GM23248 (cell line): ENCODE measurements at places on chromosomes 16 and 17. TPM values are rescaled to one million over a fixed set of nuclear protein-coding genes. Genes with fewer than 3 reads are reported as not detected.

DNA sequence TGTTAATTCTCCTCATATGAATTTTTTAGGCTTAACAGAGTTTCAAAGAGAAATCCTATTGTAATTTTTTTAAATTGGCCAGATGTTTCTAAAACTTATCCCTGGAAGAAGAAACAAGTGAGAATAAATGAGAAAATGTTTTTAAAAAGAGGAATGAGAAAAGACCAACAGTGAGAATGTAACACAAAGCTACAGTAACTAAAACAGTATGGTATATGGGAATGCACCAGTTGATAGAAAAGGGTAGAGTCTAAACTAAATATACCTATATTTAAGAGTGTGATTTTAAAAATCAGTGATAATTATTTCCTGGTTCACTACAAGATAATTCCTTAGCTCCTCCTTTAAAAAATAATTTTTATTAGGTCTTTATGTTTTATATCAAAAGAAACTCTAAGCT, 127.9 kb downstream of the CCDC182 start:
- no peak overlapping the region for H3K4me3 ChIP-seq
- no peaks in the 10 kb centered on the region for H3K27me3 ChIP-seq
- H3K27ac ChIP-seq, result no peak overlapping the region

The OR2C1 gene
- 0.27 TPM in 1 of 2 replicates, not detected in the other for polyA plus RNA-seq

GRCh38 chr16:84153660-84154214, 8.6 kb downstream of the DNAAF1 start:
- H3K36me3 ChIP-seq, result no peaks in the 10 kb centered on the region
- no peak overlapping the region for H3K4me3 ChIP-seq
- peaks cover 4% of the 10 kb centered on the region; the same call in 1 of the 2 replicates for H3K27me3 ChIP-seq
- no peaks in the 10 kb centered on the region for H3K4me1 ChIP-seq
- DNase-seq, result peak; percentile 33

GRCh38 chr17:78324391-78325075, 35.3 kb downstream of the SOCS3 start:
- H3K4me3 ChIP-seq, result peak overlapping the region; percentile 40
- H3K36me3 ChIP-seq, result no peaks in the 10 kb centered on the region
- H3K27ac ChIP-seq, result peak overlapping the region; percentile 95
- H3K27me3 ChIP-seq, result no peaks in the 10 kb centered on the region

DNA sequence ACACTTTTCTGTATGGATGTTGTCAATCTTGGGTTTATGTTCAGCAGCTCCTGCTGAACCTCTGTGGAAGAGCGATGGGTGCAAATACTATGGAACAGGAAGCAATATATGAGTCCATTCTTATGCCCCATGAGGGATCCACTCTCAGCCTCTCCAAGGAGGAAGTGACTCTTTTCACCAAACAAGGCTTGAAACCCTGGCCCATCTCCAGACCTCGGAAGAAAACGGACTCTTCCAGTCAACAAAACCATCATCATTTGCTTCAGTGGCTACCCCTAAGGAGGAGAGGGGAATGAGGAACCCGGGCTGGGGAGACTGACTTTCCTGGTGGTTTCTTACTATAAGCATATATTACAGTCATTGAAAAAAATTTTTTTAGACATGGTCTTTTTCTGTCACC, 206.2 kb downstream of the AXIN2 start:
- H3K4me3 ChIP-seq, result no peak overlapping the region
- H3K27me3 ChIP-seq, result no peaks in the 10 kb centered on the region
- no peaks in the 10 kb centered on the region for H3K36me3 ChIP-seq
- H3K4me1 ChIP-seq, result peaks cover 14% of the 10 kb centered on the region

DNA sequence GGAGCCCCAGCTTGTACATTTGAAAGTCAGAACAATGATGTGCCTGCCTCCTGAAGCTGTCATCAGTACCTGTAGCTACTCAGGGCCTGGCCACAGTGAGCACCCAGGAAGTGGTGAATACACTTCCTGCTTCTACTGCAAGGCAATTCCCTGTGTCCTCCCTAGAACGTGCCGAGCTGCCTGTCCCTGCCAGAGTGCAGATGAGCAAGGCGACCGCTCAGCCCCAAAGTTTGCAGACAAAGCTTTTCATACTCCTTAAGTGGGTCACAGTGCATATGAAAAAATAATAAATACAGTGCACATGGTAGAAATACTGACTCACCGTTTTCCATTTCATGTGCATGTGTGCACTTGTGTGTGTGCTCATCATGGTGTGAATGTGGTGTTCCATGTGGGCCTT, 77.3 kb downstream of the MPRIP start:
- peak; percentile 74 for DNase-seq
- no peak overlapping the region for H3K4me3 ChIP-seq
- peaks cover 31% of the 10 kb centered on the region for H3K4me1 ChIP-seq
- H3K27ac ChIP-seq, result peak overlapping the region; percentile 41
- H3K36me3 ChIP-seq, result no peaks in the 10 kb centered on the region

DNA sequence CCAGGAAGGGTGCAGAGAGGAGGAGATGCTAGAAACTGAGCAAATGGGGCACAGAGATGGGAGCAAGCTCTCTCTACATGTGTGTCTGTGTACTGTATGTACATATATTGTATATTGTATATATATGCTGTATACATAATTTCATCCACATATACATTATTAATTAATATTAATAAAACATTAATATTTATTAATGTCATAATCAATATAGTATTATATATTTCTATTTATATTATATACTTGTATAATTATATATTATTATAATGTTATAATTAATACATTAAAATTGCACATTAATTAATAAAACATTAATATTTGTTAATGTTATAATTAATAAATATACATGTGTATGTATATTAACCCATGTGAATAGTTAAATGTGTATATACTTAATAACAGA, 31.5 kb upstream of the FOXF1 start:
- no peak overlapping the region for H3K4me3 ChIP-seq
- peaks cover 78% of the 10 kb centered on the region for H3K27me3 ChIP-seq
- H3K4me1 ChIP-seq, result no peaks in the 10 kb centered on the region
- no peak for DNase-seq
- H3K27ac ChIP-seq, result no peak overlapping the region

- H3K27me3 ChIP-seq, result no peaks in the 10 kb centered on the region
- DNase-seq, result no peak
- no peak overlapping the region for H3K4me3 ChIP-seq
- no peaks in the 10 kb centered on the region for H3K36me3 ChIP-seq
- H3K27ac ChIP-seq, result no peak overlapping the region
Observed at GRCh38 chr16:54177052-54177861, 109.3 kb downstream of the IRX3 start.

The CLEC10A gene
- polyA plus RNA-seq, result not detected in 2 replicates

DNA sequence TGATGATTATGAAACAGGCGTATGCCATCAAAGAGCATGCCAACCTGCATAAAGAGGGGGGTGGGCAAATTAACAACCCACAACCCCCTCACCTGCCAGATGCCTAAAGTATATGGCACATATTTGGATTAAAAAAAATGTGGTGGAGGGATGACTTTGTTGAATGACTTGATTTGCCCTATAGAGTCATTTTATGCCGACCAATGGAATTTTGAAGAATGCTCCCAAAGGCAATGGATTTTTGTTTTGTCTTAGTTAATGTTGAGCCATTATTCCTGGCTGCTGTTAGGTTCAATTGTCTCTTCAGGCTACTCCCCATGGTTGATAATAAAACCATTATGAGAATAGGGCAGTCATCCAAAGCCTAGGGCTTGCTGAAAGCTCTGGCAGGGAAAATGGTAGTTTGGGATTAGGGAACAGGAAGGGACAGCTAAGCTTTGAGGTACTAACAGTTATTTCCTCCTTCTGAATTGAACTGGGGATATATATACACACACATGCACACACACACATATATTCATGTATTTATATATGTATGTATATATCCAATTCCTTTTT, 5.8 kb upstream of the CHCT1 start:
- H3K4me1 ChIP-seq, result no peaks in the 10 kb centered on the region
- H3K27me3 ChIP-seq, result no peaks in the 10 kb centered on the region
- no peak overlapping the region for H3K27ac ChIP-seq
- H3K36me3 ChIP-seq, result no peaks in the 10 kb centered on the region

DNA sequence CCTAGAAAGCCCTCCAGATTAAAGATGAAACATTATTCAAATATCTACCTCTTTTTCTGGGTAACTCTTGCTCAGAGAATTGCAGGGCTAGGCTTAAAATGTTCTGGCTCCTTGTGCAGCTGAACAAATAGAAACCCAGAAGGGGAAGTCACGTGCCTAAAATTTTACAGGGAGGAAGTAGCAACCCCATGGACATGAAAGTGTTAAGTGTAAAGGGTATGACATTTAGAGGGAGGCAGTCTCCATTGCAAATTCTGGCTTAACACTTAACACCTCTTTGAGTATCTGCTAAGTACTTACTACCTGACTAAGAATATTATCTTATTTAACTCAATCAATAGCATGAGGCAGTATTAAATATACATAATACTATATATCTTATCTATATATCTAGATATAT, 376.1 kb upstream of the ERCC4 start:
- H3K27me3 ChIP-seq, result no peaks in the 10 kb centered on the region
- no peak overlapping the region for H3K4me3 ChIP-seq
- no peaks in the 10 kb centered on the region for H3K4me1 ChIP-seq
- H3K27ac ChIP-seq, result no peak overlapping the region
- DNase-seq, result no peak
- H3K36me3 ChIP-seq, result no peaks in the 10 kb centered on the region

The GNG13 gene
- not detected in 2 replicates for polyA plus RNA-seq

GRCh38 chr17:41553987-41554680, 17.7 kb downstream of the KRT9 start:
- H3K27me3 ChIP-seq, result no peaks in the 10 kb centered on the region
- H3K27ac ChIP-seq, result no peak overlapping the region
- no peaks in the 10 kb centered on the region for H3K36me3 ChIP-seq
- DNase-seq, result no peak

The IFI35 gene
- polyA plus RNA-seq, result 23.3 and 27.6 TPM in 2 replicates

DNA sequence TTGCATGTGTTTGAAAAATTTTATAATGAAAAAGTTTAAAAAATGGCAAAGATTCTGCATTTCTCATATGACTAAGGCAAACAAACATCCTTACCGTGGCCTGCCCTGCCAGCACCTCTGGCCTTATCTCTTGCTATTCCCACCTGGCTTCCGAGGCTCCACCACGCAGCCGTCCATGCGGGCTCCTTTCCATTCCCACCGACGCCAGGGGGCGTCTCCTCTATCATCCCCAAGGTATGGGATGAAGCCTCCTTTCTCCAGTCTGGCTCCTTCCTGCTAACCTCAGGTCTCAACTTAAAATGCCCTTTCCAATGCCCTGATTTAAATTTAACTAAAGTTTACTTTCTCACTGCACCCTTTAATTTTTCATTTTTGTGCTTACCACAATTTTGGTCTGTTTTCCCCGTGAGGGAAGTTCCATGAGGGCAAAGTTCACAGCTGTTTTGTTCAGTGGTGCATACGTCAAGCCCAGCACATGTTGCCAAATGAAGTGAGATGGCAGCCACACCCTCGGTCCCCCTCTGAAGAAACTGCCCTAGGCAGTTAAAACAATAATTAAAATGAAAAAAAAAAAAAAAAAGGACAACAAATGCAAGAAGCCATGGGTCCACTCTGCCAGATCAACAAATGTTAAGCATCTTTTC, 13.3 kb upstream of the SDK2 start:
- no peak overlapping the region for H3K27ac ChIP-seq
- no peaks in the 10 kb centered on the region for H3K27me3 ChIP-seq
- no peak overlapping the region for H3K4me3 ChIP-seq
- no peaks in the 10 kb centered on the region for H3K4me1 ChIP-seq
- peak; percentile 58 for DNase-seq

- H3K27me3 ChIP-seq, result no peaks in the 10 kb centered on the region
- no peak overlapping the region for H3K4me3 ChIP-seq
- peak overlapping the region; percentile 85 for H3K27ac ChIP-seq
- H3K4me1 ChIP-seq, result peaks cover 85% of the 10 kb centered on the region
- H3K36me3 ChIP-seq, result no peaks in the 10 kb centered on the region
Observed at GRCh38 chr17:57877803-57878377, 28.0 kb upstream of the MRPS23 start.

The SLC16A6 gene
- polyA plus RNA-seq, result 0.16 and 0.30 TPM in 2 replicates

DNA sequence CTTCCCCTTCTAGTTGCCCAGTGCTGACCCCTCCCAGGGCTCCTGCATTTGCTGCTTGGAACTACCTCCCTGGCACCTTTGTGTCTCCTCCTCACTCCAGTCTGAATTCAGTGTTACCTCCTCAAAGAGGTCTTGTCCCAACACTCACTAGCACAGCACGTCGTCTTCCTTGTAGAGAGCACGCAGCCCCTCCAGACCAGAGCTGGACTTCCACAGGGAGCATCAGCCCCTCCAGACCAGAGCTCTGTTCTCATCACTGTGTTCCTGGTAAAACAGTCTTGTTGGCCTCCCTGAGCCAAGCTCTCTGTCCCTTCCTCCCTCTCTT, 27.8 kb upstream of the MGAT5B start:
- peaks cover 54% of the 10 kb centered on the region for H3K27me3 ChIP-seq
- no peaks in the 10 kb centered on the region for H3K4me1 ChIP-seq
- H3K27ac ChIP-seq, result no peak overlapping the region
- no peaks in the 10 kb centered on the region for H3K36me3 ChIP-seq
- DNase-seq, result no peak

The LHX1 gene
- not detected in 2 replicates for polyA plus RNA-seq

DNA sequence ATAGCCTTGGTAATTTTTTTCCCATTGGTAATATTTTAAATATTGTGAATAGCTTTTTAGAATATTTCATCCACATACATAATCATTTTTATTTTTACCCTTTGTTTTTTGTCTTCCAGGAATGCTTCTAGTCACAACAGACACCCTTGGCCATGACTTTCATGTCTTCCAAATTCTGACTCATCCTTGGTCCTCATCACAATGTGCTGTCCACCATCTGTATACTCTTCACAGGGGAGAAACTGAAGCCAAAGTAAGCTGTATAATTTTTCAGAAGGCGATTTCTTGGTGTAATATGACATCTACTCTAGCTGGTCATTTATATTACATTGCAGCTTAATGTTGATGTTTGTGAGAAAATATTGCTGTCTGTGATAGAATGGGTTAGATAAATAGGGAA, 269.4 kb downstream of the BCAS3 start:
- no peak overlapping the region for H3K4me3 ChIP-seq
- peak; percentile 73 for DNase-seq
- peaks cover 11% of the 10 kb centered on the region for H3K4me1 ChIP-seq
- H3K27me3 ChIP-seq, result no peaks in the 10 kb centered on the region
- H3K36me3 ChIP-seq, result 0 out of 2 replicates have a peak, but pooled peaks cover 2% of the 10 kb centered on the region
- H3K27ac ChIP-seq, result no peak overlapping the region

DNA sequence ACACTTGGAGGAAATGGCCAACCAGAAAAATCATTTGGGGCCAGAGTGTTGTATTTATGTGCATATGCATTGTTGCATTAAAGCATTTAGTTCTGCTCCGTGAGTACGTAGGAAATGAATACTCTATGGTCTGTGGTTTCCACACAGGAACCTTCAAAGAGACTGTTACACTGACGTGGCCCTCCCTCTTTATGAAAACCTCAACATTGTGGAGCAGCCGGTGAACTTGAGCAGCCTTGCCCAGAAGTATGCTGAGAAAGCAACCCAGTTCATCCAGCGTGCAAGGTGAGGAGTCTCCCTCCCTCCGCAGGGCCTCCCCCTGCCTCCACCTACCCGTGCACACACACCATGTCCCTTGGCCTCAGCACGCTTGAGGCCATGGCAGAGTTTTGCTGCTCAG, 65.2 kb downstream of the ARSG start:
- H3K27ac ChIP-seq, result no peak overlapping the region
- no peak for DNase-seq
- no peak overlapping the region for H3K4me3 ChIP-seq
- H3K36me3 ChIP-seq, result no peaks in the 10 kb centered on the region
- no peaks in the 10 kb centered on the region for H3K27me3 ChIP-seq

- no peak for DNase-seq
- H3K27me3 ChIP-seq, result no peaks in the 10 kb centered on the region
- no peak overlapping the region for H3K4me3 ChIP-seq
- no peak overlapping the region for H3K27ac ChIP-seq
Observed at GRCh38 chr16:3760518-3760917, 43.2 kb upstream of the TRAP1 start.

GRCh38 chr16:66399031-66399430, 28.1 kb upstream of the BEAN1 start:
- DNase-seq, result peak; percentile 49
- no peaks in the 10 kb centered on the region for H3K4me1 ChIP-seq
- no peaks in the 10 kb centered on the region for H3K36me3 ChIP-seq
- H3K27ac ChIP-seq, result no peak overlapping the region
- H3K4me3 ChIP-seq, result no peak overlapping the region

The IRF8 gene
- 0.31 and 0.58 TPM in 2 replicates for polyA plus RNA-seq
